ENCODE measurements at places on chromosomes 5 and 9.
A peak's percentile ranks its signal among the peaks of the same experiment; 100 is the strongest.

DNA sequence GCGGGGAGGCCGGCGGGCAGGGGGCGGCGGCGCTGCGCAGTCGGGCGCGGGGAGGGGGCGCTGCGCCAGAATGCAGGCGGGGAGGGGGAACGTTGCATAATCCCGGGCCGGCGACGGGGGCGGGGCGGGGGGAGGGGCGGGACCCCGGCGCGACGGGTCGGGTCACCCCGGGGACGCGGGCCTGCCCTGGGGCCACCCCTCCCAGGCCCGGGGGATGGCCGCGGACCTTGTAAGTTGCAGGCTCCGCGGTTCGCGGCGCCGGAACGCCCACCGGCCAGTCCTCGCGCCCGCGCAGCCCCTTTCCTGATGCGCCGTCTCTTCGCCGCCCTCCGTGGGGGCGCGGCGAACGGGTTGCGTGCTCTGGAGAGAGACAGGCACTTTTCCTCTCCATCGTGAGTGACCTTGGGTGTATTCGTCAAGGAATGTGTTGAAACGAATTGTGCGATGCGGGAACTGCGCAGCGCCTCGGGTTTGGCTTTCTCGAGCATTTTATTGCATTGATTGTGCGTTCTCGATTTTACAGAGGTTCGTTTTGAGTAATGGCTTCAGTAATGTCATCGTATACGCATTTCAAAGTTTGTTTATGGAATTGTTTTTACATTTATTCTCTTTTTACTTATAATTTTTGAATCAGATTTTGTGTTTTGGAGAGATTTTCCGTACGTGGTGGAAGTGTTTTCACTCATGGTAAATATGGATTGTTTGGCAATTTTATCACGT lies 802 bp downstream of the SPIN1 start:
- peak; percentile 69 for DNase-seq

DNA sequence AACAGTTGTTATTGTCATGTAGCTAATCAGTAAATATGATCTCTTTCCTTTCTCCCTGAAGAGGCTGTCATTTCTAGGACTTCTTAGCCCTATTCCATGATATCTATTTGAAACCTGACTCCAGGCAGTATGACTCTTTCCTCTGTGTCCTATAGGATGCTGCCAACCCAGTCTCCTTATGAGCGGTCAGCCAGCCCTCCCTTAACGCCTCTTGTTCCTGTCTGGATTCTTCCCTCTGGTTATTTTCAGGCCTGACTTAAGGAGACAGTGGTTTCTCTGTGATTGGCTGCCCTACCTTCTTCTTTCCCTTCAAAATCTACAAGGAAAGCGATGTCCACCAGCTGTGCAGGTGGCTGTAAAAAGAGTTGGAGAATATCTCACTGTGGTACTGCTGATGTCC lies 19.4 kb upstream of the C5orf63 start:
- no peak for DNase-seq

- DNase-seq: no peak
Observed at GRCh38 chr5:116959843-116960242, 385.2 kb upstream of the SEMA6A start.

- DNase-seq: no peak
Observed at GRCh38 chr9:99373912-99374311, 151.8 kb downstream of the SEC61B start.

DNA sequence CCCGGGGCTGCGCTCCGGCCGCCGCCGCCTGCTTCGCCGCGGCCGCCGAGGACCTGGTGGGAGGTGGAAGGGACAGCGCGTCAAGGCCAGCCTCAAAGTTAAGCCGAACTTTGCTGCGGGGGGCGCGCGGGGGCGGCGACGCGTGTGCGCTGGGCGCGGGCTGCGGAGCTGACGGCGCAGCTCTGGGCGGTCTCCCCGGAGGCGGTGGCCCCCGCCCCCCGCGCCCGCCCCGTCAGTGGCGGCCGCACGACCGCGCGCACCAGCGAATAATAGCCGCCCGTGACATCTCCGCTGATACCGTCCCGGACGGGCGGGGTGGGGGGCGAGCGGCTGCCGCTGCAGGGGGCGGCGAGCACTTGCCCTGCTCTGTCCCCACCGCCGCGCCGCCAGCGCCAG lies 579 bp upstream of the FAM78A start:
- DNase-seq: no peak

DNA sequence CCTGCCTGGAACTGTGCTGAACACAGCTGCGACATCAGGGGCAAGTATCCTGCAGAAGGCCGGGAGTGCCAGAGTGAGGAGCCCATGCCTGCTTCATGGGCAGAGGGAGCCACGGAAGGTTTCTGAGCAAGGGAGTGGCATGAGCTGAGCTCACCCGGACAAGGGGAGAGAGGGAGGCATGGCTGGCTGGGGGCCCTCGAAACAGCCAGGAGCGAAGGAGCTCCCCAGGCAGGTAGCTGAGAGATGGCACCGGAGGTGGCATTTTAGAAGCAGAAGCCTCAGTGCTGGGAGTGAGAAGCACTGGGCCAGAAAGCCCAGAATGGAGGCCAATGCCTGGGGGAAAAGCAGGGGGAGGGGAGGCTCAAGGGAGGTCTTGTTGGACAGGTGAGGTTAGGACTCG lies 56.9 kb upstream of the SARDH start:
- no peak for DNase-seq

- DNase-seq: peak; percentile 84
Observed at GRCh38 chr5:134511796-134512660, 13.4 kb upstream of the JADE2 start.

DNA sequence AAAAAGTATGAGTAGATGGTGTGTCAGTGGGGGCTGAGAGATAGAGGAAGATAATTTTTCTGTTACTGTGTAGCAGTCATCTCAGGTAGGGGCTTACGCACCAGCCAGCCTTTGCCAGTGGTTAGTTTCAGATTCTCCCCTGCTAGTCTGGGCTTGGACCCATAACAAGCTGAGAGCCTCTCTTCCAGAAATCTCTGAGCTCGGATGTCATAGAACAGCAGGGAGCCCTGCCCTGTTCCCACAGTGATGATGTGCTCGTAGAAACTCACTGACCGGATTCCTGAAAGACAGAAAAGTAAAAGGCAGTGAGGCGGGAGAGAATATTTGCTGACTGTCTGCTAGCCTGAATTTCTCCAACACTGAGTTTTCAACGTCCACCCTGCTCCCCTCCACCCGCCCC lies 37.2 kb downstream of the DCAF12 start:
- DNase-seq: no peak

- DNase-seq: no peak
Observed at GRCh38 chr9:81125446-81126092, 563.8 kb downstream of the TLE1 start.

GRCh38 chr9:89992326-89993198 lies 387.8 kb downstream of the GADD45G start:
- no peak for DNase-seq

DNA sequence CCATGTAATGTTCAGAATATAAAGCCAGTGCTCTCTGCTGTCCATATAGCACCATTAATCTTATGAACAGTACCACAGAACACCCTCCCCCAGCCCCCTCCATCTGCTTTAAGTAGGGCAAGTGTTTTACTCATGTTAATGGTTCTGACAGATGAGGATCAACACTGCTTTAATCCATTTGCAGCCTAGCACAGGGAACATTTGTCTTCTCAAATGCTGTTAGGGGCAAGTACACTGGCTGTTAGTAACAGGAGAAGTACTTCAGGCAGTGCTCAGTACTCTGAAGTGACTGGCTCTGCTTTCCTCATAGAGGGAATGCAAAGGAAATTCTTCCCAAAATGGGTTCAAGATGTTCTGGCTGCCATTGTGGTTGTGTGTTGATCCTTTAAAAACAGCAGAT lies 202.6 kb downstream of the DCP2 start:
- no peak for DNase-seq

DNA sequence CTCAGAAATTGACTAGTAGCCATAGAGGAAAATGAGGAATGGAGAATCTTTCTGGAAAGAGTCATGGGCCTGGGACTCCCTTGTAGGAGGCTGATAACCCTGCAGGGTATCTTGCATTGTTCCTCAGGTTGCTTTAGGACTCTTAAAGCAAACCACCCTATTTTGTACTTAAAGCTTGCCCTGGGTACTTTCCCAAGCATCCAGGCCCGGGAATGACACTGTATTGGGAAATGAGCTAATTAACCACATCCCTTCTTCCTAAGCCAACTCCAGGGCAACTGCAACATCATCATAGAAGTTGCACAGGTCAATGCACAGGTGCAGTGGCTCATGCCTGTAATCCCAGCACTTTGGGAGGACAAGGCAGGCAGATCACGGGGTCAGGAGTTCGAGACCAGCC lies 55.9 kb downstream of the UGCG start:
- no peak for DNase-seq

DNA sequence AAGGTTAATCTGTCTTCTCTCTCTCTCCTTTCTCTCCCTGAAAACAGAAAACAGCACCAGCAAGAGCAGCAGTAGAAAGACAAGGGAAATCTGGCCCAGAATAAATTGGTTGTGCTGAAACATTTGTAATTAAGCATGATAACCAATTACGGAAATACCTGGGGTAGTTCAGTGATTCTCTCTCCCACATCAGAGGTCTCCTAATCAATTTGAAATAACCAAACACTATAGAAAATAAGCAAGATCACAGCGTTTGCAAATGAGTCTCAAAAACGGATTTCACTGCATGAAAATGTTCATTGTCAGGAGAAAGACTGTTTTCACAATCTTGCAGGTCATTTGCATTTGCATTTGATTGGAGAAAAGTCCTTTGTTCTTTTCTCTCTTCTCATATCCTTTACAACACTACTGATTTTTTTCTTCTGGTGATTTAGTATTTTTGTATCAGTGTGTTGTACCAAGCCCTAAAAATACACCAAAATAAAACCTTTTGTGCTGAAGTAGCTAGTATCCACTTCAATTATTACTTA lies 36.8 kb upstream of the CDH6 start:
- DNase-seq: no peak

DNA sequence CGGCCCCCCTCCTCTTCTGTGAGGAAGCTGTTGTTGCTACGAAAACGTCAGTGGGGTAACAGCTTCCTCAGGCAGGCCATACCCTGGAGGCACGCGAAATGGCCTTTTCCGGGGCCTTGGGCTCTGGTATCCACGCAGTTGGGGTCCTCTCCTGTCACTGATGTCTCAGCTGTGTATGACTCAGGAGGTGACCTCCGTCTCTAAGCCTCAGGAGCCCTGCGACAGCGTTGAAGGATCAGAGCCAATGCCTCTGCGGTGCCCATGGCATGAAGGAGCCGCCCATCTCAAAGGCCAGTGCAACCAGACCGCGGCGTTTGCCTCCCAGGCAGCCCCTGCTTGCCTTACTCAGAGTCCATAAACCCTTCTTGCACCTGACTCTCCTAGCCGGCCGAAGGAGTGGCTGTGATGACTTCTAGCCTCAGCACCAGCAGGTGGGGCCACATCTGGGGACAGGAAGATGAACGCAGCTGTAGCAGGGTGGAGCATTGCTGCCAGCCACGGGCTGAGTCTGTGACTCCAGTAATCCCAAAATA lies 1.0 kb upstream of the MXD3 start:
- peak; percentile 87 for DNase-seq

DNA sequence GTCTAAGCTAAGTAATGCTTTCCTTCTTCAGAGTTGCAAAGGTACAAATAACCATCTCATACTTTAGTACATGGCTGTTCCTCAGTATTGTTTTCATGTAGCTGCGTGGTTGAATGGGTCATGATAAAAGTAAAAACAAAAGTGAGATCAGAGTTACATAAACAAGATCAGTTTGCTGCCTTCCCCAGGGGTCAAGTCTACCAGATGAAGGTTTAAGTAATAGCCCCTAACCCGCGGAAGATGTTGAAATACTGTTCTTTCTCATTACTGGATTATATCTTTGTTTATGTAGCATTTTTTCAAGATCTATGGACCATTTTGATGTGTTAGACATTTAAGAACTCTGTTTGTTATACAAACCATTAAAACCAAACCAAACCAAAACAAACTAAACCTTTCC lies 34.1 kb upstream of the ARRDC3 start:
- no peak for DNase-seq

- no peak for DNase-seq
Observed at GRCh38 chr9:137679695-137680305, 61.0 kb downstream of the EHMT1 start.

GRCh38 chr9:21311889-21312288 lies 6.8 kb upstream of the IFNA5 start:
- DNase-seq: no peak

DNA sequence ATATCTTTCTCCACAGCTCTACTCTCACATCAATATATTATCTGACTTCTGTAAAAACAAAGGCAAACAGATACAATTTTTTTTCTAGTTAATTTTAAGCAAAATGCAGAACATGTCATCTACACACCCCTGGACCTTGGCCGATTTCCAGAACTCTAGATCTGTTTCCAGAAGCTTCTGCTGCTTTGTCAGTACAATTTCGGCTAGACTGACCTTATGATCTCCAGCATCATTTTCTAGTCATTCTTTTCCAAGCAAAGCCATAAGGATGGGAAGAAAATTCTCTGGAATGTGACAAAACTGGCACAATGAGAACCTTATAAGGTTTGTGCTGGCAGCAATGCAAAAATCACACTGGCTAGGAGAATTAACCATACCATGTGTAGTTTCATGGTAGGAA lies 132.8 kb upstream of the MPDZ start:
- no peak for DNase-seq

DNA sequence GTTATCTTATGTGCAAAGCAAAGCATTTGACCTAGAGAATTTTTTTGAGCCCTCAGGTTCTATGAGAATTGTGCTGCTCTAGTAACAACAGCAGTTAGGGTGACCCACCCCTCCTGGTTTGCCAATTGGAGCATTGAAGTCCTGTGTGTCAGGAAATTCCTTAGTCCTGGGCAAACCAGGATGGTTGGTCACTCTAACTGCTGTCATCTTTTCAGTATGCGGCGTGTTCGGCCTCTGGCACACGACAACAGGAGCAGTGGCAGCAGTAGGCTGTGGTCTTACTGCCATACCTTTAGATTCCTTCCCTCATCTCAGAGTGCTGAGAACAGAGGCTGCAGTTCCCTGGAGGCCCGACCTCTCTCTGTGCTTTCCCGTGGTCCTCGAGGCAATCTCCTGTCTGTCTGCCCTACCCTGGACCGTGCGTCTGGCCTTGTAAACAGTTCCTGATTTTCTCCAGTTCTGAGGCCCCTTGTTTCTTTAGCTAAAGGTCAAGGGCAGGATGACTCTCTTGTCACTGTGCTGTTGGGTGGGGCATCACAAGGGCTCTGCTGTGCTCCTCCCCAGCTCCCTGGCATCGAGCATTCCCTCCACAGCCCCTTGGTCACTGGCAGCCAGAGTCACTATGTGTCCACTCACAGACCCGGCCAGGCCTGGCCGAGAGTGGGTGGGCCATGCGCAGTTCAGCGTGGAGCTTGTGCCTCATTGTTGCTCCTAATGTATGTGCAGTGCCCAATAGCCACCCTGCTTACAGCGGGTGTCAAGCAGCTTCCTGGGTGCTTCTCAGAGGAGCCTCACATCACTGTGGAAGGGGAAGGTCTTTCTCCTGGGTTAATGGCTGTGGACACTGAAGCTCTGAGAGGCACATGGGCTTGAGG lies 18.5 kb upstream of the COL15A1 start:
- DNase-seq: no peak

GRCh38 chr9:35905051-35905781 lies 786 bp upstream of the HRCT1 start:
- peak; percentile 30 for DNase-seq

DNA sequence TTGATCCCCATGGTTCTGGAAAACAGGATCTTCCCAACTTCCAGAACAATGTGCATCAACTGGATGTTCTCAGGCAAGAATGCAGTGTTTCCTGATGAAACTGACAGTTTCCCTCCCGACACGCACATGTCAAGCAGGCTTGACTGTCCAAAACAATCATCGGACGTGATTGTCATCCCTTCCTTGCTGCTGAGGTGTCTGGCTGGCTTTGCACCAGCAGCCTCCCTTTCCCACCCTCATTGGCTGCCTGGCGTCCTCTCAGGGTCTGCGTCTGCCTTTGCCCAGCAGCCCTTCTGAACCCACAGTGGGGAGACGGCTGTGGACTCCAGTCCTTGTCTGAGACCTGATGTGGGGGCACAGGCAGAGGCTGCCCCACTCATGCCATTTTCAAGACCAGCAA lies 110.8 kb downstream of the MARCHF3 start:
- DNase-seq: no peak

Data from SW480 (cell line).